Fibroblast of villous mesenchyme (primary cell): ENCODE measurements at places on chromosomes 1 and 21. TPM values are rescaled to one million over a fixed set of nuclear protein-coding genes. Genes with fewer than 3 reads are reported as not detected.

Gene KCNA3
- under 0.01 and 0.64 TPM in 2 replicates for total RNA-seq

Gene ABCA4
- 0.43 and 0.64 TPM in 2 replicates for total RNA-seq

Gene FCAMR
- total RNA-seq = not detected in 2 replicates

Gene SIM2
- 0.32 TPM in 1 of 2 replicates, not detected in the other for total RNA-seq

Gene OR2M3
- total RNA-seq = not detected in 2 replicates

Gene RIPK4
- not detected in 2 replicates for total RNA-seq

Gene WNT3A
- total RNA-seq = not detected in 2 replicates

Gene RNU1-1
- total RNA-seq = under 0.01 TPM in 1 of 2 replicates, not detected in the other

Gene ATP1A4
- not detected in 2 replicates for total RNA-seq

Gene MYBPH
- 0.32 and 0.43 TPM in 2 replicates for total RNA-seq

Gene NBPF3
- total RNA-seq = 28.3 and 36.7 TPM in 2 replicates

Gene TMEM52
- total RNA-seq = 0.32 and 0.43 TPM in 2 replicates

Gene KPRP
- not detected in 2 replicates for total RNA-seq

Gene PODN
- 8.7 and 9.1 TPM in 2 replicates for total RNA-seq

Gene ERO1B
- total RNA-seq = 1.9 and 5.2 TPM in 2 replicates

Gene FAM20B
- 32.5 and 42.7 TPM in 2 replicates for total RNA-seq

Gene RAP1GAP
- under 0.01 TPM in 1 of 2 replicates, not detected in the other for total RNA-seq

Gene FCGR2B
- total RNA-seq = not detected in 2 replicates

Gene CR1
- total RNA-seq = under 0.01 TPM in 1 of 2 replicates, not detected in the other

Gene TDRKH
- total RNA-seq = 0.64 and 1.7 TPM in 2 replicates

Gene PADI4
- not detected in 2 replicates for total RNA-seq

Gene TFAP2E
- total RNA-seq = under 0.01 and 0.32 TPM in 2 replicates

Gene ITLN2
- total RNA-seq = not detected in 2 replicates
